GM19239 (cell line): ENCODE measurements at places on chromosomes 2 and 18.

GRCh38 chr2:197181491-197181890 lies 129.1 kb downstream of the ANKRD44 start:
- DNase-seq, result no peak

DNA sequence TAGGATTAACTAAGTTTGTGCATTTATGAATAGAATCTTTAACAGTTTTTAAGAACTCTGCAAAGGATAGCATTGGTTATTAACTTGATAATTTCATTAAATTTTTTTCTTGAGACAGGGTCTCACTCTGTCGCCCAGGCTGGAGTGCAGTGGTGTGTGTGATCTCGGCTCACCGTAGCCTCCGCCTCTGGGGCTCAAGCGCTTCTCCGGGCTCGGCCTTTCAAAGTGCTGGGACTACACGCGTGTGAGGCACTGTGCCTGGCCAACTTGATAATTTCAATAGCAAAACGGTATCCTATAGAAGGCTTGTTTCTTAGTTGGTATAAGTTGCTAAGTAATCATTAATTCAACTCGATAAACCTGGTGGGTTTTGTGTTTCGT lies 38.0 kb downstream of the ADNP2 start:
- no peak for DNase-seq

- no peak for DNase-seq
Measured at GRCh38 chr2:239396881-239397681, 3.7 kb downstream of the HDAC4 start.

GRCh38 chr18:50013363-50014138 lies 181.4 kb downstream of the MYO5B start:
- DNase-seq, result no peak

GRCh38 chr2:26875065-26875634 lies 27.2 kb downstream of the DPYSL5 start:
- DNase-seq, result no peak

GRCh38 chr18:7681298-7681697 lies 114.2 kb downstream of the PTPRM start:
- no peak for DNase-seq

DNA sequence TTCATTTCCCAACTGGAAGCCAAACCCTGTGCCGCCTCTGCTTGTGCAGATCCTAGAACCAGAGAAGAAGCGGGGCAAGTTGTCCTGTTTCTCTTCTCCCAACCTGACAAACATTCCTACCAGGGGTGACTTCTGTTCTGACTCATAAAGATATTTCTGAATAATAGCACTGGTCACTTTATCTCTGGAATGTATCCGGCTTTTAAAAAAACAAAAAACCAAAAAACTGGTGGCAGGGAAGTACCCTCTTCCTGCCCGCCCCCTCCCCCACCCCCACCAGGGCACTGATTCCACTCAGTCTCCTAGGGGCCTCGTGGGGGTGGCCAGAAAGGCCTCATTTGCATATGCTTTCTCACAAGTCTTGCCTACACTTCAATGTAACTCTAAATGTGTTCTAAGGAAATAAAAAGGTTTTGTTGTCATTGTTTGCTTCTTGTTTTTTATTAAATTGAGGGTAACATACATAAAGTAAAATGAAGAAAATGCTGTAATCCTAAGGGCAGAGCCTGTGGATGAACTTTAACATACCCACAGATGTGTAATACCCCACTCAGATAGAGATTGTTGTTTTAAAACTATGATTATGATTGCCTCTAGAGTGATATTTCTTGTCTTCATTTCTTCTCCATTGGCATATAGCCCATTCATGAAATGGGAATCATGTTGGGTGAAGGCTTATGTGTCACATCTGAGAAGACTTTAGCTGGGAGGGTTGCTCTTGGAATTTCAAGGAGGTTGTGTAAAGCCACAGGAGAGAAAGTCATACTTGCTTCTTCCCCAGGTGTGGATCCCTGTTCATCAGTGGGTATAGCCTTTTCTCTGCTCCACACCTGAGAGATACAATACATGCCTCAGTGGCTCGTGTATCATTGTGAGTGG lies 5.3 kb upstream of the FOSL2 start:
- DNase-seq, result no peak

DNA sequence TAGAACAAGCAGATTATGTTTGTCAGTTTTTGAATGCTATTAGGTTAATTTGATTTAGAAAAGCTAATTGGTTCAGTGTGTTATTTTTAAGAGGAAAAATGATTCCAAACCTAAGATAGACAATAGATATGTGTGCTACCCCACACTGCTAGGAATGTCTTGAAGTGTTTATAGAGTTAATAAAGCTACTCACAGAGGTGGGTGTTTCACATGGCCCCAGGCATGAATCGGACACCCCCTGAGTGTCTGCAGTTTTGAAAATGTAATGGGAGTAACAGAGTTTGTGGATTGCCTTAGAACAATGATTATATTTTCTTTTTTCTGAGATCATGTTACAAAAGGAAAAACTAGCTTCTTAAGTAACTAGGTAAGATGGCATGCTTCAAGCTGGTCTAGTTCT lies 348.3 kb downstream of the ADCYAP1 start:
- DNase-seq, result no peak

GRCh38 chr2:88628571-88628939 lies 1.3 kb upstream of the EIF2AK3 start:
- DNase-seq, result no peak

- DNase-seq, result no peak
Measured at GRCh38 chr18:26317398-26317797, 91.2 kb downstream of the TAF4B start.
